ENCODE measurements at places on chromosomes 7 and 10. TPM values are rescaled to one million over a fixed set of nuclear protein-coding genes. Genes with fewer than 3 reads are reported as not detected.

DNA sequence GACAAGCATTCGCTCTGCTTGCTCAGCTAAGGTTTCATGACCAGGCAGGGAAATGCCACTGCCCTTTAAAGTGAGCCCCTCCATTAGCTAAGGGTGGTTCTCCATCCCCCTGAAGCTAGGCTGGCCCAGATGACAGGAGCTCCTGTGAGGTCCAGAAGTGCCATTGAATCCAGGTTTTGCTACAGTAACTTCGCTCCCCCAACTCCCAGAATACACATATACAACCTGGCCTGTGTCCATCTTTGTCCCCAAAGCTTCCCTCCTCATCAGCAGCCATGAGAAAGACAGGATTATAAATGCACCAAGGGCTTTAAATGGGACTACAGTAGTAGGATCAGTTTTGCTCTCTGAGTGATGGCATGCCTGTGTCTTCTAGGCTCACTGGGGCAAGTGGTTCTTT, 35.5 kb upstream of the VCL start:
- H3K4me3 ChIP-seq, result no peak overlapping the region
- no peaks in the 10 kb centered on the region for H3K27me3 ChIP-seq
- H3K36me3 ChIP-seq, result no peaks in the 10 kb centered on the region
- no peaks in the 10 kb centered on the region for H3K4me1 ChIP-seq

DNA sequence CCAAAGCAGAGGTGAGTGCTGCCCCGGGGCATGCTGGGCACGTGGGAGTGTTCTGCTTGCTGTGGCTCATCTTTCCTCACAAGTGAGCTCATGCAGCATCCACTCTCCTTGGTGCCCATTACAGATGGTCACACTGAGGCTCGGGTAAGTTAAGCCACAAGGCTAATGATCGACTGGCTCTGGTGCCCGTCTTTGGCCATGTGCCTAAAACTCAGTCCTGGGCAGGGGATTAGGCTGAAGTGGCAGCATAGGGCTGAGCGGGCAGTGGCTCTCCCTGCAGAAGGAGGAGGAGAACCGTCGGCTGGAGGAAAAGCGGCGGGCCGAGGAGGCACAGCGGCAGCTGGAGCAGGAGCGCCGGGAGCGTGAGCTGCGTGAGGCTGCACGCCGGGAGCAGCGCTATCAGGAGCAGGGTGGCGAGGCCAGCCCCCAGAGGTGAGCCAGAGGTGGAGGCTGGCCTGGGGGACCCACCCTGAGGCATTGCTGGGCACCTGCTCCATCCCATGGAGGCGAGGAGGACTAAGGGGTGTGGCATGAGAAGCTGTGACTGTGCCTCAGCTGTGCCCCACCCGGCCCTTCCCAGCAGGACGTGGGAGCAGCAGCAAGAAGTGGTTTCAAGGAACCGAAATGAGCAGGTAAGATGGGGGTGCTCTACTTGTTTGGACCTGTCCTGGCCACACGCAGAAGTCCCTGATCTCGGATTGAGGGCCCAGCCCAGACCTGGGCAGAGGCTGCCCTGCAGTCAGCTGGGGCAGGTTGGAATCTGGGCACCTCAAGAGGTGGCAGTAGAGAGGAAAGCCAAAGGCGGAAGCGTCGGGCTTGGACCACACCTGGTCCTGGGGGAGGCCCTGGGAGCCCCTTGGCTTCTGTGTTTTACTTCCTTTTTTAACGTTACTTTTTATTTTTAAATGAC, 7.3 kb downstream of the PGAM2 start:
- peaks cover 42% of the 10 kb centered on the region for H3K36me3 ChIP-seq
- no peak overlapping the region for H3K4me3 ChIP-seq
- H3K27me3 ChIP-seq, result no peaks in the 10 kb centered on the region
- no peak for DNase-seq

DNA sequence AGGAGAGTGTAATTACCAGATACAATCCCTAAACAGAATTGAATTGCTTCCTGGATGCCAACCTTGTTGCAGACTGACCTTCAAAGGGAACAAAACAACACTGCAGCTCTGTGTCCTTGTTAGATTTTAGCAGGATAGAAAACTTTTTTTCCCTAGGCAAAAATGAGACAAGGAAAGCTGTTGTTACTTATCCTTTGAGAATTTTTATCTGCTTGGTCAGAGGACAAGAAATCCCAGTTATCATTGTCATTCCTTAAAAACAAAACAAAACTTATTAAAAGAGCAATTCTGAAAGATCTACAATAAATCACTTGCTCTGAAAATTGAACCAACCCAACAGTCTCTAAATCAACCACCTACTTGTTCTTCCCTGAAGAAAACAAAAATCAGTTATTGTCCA, 652.6 kb downstream of the REEP3 start:
- no peaks in the 10 kb centered on the region for H3K27me3 ChIP-seq
- DNase-seq, result no peak
- no peaks in the 10 kb centered on the region for H3K36me3 ChIP-seq
- H3K4me3 ChIP-seq, result no peak overlapping the region
- H3K27ac ChIP-seq, result no peak overlapping the region
- no peaks in the 10 kb centered on the region for H3K4me1 ChIP-seq

GRCh38 chr7:74657692-74658177, at the start of gene GTF2I:
TSS of gene GTF2I (plus strand) at chr7:74657718. CDS start at chr7:74689129, 31,411 bp downstream.
- H3K27ac ChIP-seq, result peak within 1 kb of the TSS; percentile 95
- no peaks in the 10 kb centered on the region for H3K27me3 ChIP-seq
- H3K36me3 ChIP-seq, result no peaks in the 10 kb centered on the region
- DNase-seq, result no peak

GRCh38 chr7:28771906-28772622, 186.1 kb downstream of the TRIL start:
- H3K27ac ChIP-seq, result no peak overlapping the region
- H3K4me1 ChIP-seq, result peaks cover 6% of the 10 kb centered on the region
- DNase-seq, result no peak
- H3K27me3 ChIP-seq, result no peaks in the 10 kb centered on the region

GRCh38 chr10:62939698-62940097, 123.5 kb upstream of the EGR2 start:
- no peak overlapping the region for H3K4me3 ChIP-seq
- no peak overlapping the region for H3K27ac ChIP-seq
- H3K4me1 ChIP-seq, result no peaks in the 10 kb centered on the region
- no peak for DNase-seq
- H3K36me3 ChIP-seq, result no peaks in the 10 kb centered on the region

GRCh38 chr10:124033887-124034218, 59.5 kb downstream of the CHST15 start:
- no peak overlapping the region for H3K4me3 ChIP-seq
- no peaks in the 10 kb centered on the region for H3K36me3 ChIP-seq
- H3K27ac ChIP-seq, result no peak overlapping the region
- H3K4me1 ChIP-seq, result no peaks in the 10 kb centered on the region
- DNase-seq, result no peak

DNA sequence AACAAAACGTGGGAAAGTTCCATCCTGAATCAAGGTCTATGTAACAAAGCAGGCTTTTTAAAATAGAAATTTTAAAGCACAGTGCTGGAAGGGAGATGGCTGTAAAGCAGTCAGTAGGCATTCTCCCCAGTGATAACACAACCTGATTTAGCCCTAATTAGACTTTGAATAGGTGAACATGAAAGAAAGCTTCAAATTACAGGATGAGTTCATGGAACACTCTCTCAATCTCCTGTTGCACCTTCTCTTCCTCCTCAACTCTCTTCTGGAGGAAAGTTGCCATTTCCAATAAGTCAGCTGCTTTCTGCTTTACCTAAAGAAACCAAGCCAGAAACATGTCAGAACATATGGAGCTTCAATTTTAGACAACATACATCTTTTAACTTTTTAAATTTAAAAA, 20.1 kb downstream of the SFR1 start:
- no peak for DNase-seq
- no peaks in the 10 kb centered on the region for H3K27me3 ChIP-seq
- no peaks in the 10 kb centered on the region for H3K4me1 ChIP-seq
- no peak overlapping the region for H3K4me3 ChIP-seq
- no peak overlapping the region for H3K27ac ChIP-seq

GRCh38 chr7:30927559-30927958, 15.9 kb downstream of the AQP1 start:
- H3K36me3 ChIP-seq, result peaks cover 25% of the 10 kb centered on the region
- no peaks in the 10 kb centered on the region for H3K4me1 ChIP-seq
- DNase-seq, result no peak

DNA sequence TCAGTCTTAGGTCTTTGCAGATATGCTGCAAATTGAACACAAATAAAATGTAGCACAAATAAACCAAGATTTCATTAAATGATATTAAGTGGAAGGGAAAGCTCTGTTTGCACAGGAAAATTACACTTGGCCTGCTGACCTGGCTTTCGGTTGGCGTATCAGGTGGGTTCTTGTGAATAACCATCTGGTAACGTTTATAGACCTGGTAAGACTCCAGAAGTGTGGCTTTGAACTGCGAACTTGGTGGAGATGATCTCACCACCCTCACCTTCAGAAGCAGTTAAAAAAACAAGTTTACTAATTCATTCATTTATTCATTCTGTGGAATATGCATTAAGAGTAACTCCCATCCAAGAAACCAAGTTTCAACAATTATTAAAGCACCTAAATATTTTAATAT, 28.1 kb downstream of the ATE1 start:
- DNase-seq, result peak; percentile 59
- no peak overlapping the region for H3K4me3 ChIP-seq
- H3K27me3 ChIP-seq, result no peaks in the 10 kb centered on the region
- peaks cover 9% of the 10 kb centered on the region for H3K4me1 ChIP-seq
- H3K27ac ChIP-seq, result peak overlapping the region; percentile 11
- H3K36me3 ChIP-seq, result peaks cover 7% of the 10 kb centered on the region

GRCh38 chr10:131480066-131480465, 168.5 kb upstream of the TCERG1L start:
- H3K4me3 ChIP-seq, result no peak overlapping the region
- H3K36me3 ChIP-seq, result no peaks in the 10 kb centered on the region
- no peaks in the 10 kb centered on the region for H3K27me3 ChIP-seq
- H3K4me1 ChIP-seq, result peaks cover 4% of the 10 kb centered on the region
- no peak for DNase-seq

DNA sequence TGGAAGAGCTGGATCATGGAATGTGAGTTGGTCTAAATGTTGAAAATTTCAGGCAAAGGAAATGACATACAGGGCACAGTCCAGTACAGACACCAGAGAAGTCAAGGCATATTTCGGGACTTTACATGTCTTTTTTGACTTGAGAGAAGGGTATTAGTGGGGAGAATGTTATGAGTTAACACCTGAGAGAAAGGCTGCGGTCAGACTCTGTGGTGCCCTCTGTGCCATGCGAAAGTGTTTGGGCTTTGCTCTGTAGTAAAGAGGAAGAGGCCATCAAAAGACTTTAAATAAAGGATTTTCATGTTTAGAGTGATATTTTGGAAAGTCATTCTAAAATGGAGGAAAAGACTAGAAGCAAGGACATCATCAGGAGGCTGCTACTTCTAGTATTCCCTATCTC, 607.4 kb downstream of the CCSER2 start:
- no peaks in the 10 kb centered on the region for H3K4me1 ChIP-seq
- no peak overlapping the region for H3K4me3 ChIP-seq
- no peaks in the 10 kb centered on the region for H3K27me3 ChIP-seq
- H3K27ac ChIP-seq, result no peak overlapping the region
- no peak for DNase-seq

DNA sequence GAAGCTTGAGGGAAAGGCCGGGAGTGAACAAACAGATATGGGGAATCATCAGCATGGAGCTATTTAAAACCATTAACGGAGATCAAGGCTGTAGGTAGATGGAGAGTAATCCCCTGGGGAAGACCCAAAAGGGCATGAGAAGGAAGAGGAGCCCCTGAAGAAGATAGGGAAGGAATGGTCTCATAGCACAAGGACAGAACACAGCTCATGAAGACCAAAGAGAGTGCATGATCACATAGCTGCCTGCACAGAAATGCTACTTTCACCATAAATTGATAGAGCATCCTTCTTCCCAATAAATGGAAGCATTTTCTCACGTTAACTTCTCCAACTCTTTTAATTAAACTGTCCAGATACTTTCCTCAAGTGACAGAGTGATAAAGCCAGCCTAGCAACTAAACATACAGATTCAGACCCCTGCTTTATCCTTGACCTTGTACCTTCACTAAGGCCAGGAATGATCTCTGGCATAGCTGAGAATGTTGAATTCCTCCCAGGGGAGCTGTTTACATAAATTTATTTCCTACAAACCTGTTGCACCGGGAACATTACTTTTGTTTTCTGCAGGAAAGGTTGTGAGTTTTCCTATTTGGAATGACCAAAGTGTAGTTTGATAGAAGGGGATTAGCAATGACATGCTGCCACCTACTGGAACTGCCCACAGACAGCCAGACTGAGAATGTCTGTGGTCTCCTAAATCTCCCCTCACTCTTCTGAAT, 110.8 kb upstream of the LRGUK start:
- no peak overlapping the region for H3K4me3 ChIP-seq
- peaks cover 2% of the 10 kb centered on the region for H3K4me1 ChIP-seq
- H3K27me3 ChIP-seq, result no peaks in the 10 kb centered on the region
- H3K36me3 ChIP-seq, result no peaks in the 10 kb centered on the region

- H3K4me1 ChIP-seq, result peaks cover 10% of the 10 kb centered on the region
- H3K36me3 ChIP-seq, result no peaks in the 10 kb centered on the region
- no peaks in the 10 kb centered on the region for H3K27me3 ChIP-seq
- no peak for DNase-seq
Observed at GRCh38 chr10:22315455-22316285, 518 bp upstream of the COMMD3 start.

DNA sequence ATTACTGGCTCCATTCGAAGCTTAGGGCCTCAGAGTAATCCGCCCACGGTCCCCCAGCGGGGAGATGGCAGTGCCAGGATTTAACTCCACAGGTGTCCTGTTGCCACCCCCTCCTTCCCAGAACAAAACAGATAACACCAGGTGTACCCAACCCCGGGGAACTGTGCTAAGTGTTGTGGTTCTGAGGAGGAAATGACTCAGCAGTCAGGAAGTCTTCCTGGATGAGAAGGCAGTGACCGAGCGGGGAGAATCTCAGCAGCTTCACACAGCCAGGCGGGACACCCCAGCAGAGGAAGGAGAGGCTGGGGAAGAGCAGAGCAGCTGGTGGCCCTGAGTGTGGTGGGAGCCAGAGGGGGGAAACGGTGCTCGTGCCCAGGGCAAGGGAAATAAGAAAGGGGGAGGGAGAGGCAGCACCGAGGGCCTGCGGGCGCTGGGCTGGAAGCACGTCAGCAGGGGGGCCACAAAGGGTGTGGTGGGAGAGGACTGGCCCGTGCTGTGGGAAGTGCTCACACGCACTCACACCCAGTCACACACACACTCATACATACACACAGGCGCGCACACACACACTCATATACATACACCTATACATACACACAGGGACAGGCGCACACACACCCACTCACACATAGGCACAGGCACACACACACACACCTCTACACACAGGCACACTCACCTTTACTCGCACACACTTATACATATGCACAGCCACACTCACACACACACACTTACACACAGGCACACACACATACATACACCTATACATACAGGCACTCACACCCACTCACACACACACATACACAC, 59.8 kb upstream of the CHST15 start:
- H3K4me1 ChIP-seq, result peaks cover 4% of the 10 kb centered on the region
- H3K27ac ChIP-seq, result no peak overlapping the region
- no peak overlapping the region for H3K4me3 ChIP-seq
- H3K36me3 ChIP-seq, result no peaks in the 10 kb centered on the region
- peak; percentile 31 for DNase-seq

GBF1 gene
- 27.6 TPM for total RNA-seq

NOS3 gene
- 5.1 TPM for total RNA-seq

SEPHS1 gene
- 24.6 TPM for total RNA-seq

SCIN gene
- total RNA-seq, result 6.1 TPM
